Glomerular endothelial cell (primary cell): ENCODE measurements at places on chromosomes 3 and 15. TPM values are rescaled to one million over a fixed set of nuclear protein-coding genes. Genes with fewer than 3 reads are reported as not detected.

DNA sequence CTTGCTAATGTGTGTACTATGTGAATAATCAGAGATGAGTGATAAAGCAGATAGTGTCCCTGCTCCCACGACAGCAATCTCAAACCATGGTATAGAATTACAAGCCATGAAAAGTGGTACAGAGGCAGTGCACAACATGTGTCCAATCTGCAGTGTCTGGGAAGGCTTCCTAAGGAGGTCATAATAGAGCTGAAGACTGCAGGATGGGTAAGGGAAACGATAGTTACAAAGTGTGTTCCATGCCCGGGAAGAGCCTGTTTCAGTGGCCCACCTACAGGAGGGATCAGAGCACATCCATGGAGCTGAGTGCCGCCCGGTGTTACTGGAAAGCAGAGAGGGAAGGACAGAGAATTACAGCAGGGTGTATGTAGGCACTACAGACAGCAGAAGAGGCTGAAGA is 48.9 kb downstream of the PAK2 start:
- no peak for DNase-seq

- DNase-seq = no peak
Measured at GRCh38 chr3:133967992-133968892, 61.5 kb downstream of the SLCO2A1 start.

- DNase-seq = no peak
Measured at GRCh38 chr15:85116925-85117646, 135.4 kb downstream of the PDE8A start.

GRCh38 chr3:109131276-109131675 is 5.2 kb upstream of the C3orf85 start:
- DNase-seq = no peak

GRCh38 chr3:4588466-4588865 is 95.3 kb downstream of the ITPR1 start:
- no peak for DNase-seq

DNA sequence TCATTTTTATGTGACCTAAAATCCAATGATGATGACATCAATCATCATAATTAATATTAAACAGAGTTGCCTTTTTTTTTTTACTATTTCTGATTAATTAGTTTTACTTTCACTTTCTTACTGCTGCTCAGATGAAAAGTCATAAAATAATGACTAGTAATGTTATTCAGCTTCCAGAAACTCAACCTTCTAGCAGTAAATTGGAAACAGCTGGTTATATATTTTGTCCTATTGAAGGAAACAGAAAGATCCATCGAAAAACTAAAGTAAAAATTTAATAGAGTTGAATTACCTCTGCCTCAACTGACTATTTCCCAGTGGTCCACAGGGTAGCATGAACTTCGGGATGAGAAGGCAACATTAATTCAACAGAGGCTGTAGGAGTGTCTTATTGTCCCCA is 107.1 kb upstream of the PTX3 start:
- DNase-seq = no peak

DNA sequence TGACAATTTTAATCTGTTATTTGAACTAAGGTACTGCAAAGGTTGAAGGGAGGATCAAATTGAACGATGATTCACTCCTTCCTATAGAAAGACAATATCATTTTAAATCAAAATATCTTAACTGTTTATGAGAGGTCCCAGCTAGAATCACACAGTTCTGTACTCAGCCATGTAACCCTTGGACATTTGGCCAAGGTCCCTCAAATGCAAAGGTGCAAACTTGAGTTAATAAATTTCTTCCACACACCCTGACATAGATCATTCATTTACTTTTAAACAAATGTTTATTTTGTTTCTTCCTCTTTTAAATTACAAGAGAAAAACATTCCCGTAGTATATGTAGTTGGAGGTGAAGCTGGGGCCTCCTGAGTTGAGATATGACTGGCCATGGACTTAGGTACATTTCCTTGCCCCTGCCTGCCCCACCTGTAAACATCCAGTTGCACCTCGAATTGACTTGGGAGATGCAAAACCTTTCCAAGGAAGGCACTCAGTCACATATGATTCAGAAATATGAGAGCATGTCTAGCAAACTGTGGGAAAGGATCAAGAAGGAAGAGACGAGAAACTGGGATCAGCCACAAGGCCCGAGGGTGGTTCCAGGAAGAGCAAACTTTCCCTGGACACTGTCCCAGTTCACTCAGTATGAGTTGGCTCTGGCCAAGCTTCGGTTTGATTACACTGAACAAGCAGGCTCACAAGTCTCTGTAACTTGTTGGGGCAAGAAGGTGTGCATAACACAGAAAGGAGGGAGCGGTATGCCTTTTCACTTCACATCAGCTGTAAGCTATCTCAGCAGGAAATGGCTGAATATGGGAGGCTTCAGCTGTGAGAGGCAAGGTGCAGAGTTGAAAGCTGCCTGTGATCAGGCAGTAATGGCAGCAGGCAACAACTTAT is 6.7 kb downstream of the TNFSF10 start:
- no peak for DNase-seq

DNA sequence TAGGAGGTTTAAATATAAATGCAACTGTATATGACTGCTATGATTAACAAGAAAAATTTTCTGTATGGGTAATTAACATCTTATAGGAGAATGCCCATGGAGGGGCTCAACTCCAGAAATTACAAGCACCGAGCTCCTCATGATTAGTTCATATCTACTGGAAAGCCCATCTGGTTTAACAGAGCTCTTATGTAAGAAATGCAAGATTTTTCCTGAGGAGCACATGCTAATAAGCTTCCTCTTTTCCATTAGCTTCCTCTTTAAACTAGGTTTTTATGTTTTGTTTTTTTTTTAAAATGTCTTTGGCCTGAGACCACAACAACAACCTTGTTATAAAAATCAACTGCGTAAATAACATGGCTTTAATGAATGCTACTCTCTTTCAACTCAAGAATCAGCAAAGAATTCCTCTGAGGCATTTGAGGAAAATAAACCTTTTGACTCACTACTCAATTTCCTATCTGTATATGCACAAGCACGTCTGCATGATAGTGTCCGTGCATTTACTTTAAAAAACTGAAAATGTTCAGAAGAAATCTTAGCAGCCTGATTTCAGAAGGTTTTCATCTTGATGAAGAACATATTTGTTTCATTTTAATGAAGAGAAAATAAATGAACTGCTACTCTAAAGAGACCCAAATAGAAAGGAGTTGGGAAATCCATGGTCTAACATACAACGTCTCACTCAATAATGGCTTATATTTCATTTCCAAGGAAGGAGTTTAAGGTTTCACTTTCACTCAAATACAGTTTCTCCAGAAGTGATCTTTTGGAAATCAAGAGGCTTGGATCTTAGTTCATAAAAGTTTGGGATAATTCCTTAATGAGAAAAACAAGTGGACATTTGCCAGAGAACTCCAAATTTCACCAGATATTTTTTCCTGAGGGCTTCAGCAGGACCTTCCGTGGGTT is 180.8 kb downstream of the KCNAB1 start:
- no peak for DNase-seq

GRCh38 chr3:38595393-38595792 is 54.1 kb downstream of the SCN5A start:
- no peak for DNase-seq

- DNase-seq = no peak
Measured at GRCh38 chr3:145422556-145422955, 738.4 kb downstream of the PLOD2 start.

DNA sequence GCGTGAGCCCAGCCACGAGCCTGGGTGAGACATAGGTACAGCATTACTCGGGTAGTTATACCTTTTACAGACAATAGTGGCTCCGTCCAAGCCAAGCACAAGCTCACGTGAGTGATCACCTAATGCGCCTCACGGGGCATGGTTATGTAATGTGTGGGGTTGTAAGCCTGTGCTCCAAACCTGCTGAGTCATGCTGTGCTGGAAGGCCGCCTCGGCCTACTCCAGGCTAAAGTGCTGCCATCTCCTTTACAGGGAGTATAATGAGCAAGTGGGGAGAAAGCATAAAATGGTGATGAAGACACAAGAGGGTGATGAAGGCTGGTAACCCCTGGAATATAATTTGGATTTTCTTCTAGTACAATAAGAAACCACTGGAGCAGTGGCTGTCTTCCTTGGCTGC is 175.8 kb upstream of the STT3B start:
- DNase-seq = no peak

DNA sequence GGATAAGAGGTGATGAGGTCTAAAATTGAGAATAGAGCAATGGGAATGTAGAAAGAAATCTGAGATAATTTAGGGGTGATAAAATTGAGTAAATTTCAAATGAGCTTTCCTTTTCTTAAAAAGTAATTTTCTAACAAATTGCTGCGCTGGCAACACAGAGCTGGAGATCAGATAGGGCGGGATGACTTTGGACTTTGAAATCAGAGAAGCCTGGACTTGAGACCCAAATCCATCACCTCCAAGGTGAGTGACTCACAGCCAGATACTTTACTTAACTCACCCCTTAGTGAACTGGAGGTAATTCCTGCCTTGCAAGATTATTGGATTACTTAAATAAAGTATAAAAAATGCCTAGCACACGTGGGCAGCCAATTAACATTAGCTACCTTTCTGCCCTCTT is 80.8 kb downstream of the P2RY1 start:
- DNase-seq = no peak

DNA sequence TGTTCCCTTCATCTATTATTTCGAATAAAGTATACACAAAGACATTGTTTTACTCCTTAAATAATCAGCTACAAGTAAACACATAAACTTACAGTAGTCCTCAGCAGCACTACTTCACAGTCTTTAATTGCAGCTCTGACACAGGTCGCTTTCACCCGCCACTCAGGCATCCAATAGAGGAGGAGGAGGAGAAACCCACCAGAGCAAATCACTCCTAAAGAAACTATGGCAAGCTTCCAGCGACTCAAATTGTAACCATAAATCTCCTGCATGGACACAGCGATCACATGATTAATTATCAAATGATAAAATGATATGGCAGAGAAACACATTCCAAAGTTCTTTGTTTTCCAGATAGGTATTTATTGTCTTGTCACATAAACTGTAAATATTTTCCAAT is 26.2 kb downstream of the ATP13A3 start:
- no peak for DNase-seq

GRCh38 chr15:50767332-50767861 is 1.9 kb upstream of the SPPL2A start:
- no peak for DNase-seq

DNA sequence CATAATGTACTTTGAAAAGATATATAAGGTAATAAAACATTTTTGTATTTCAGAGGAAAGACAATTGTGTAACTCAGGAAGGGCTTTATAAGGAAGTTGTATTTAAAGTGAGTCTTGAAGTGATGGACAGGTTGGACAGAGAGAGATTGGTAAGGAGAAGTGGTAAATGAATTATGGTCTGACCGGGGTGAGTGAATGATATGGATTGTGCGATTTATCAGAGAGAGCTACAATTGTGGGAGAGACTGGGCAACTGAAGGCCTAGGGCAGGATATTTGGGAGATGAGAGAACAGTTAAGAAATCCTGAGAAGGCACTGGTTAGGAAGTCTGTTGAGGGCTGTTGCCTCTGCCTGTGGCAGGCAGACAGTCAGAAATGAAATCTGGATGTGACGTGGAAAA is 14.8 kb downstream of the IL1RAP start:
- DNase-seq = no peak

- DNase-seq = no peak
Measured at GRCh38 chr3:40518067-40518466, 6.7 kb upstream of the ZNF621 start.

DNA sequence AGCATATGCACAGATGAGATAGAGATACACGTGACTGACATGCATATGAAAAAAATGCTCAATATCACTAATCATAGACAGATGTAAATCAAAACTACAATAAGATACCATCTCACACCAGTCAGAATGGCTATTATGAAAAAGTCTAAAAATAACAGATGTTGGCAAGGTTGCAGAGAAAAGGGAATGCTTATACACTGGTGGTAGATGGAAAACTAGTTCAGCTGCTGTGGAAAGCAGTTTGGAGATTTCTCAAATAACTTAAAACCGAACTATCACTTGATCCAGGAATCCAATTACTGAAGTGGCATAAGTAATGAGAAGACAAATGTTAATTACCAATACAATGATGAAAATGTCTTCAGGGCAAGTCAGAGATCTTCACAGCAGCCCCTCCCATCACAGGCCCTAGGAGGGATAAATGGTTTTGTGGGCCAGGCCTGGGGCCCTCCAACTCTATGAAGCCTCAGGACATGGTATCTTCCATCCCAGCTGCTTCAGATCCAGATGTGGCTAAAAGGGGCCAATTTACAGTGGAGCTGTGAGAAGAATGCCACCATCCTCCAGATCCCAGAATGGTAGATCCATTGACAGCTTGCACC is 71.4 kb upstream of the PLSCR4 start:
- DNase-seq = no peak

GRCh38 chr3:104316118-104316517 is 1050.6 kb upstream of the ALCAM start:
- DNase-seq = no peak

DNA sequence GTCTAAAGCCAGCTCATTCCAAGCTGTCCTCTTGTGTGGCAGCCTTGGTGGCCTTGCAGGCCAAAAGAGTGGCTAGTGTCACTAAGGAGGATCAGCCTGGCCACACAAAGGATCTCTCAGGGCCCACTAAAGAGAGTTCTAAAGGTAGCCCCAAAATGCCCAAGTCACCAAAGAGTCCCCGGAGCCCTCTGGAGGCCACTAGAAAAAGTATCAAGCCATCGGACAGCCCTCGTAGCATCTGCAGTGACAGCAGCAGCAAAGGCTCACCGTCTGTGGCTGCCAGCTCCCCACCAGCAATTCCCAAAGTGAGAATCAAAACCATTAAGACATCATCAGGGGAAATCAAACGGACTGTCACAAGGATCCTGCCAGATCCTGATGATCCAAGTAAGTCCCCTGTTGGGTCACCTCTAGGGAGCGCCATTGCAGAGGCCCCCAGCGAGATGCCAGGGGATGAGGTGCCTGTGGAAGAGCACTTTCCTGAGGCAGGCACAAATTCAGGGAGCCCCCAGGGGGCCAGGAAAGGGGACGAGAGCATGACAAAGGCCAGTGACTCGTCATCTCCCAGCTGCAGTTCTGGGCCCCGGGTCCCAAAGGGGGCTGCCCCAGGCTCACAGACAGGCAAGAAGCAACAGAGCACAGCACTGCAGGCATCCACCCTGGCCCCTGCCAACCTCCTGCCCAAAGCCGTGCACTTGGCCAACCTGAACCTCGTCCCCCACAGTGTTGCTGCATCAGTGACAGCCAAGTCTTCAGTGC is 33.5 kb upstream of the ALPK3 start:
- no peak for DNase-seq

The STRIT1 gene
- not detected in 2 replicates for total RNA-seq

The TRH gene
- total RNA-seq = not detected in 2 replicates

The CLASP2 gene
- 20.9 and 38.6 TPM in 2 replicates for total RNA-seq

The IMPG2 gene
- 0.34 and 0.99 TPM in 2 replicates for total RNA-seq

The ITGA11 gene
- total RNA-seq = 50.8 and 54.2 TPM in 2 replicates

The TEX9 gene
- total RNA-seq = 1.0 and 2.6 TPM in 2 replicates

The QARS1 gene
- 246 and 266 TPM in 2 replicates for total RNA-seq

The BNC1 gene
- 6.6 and 8.0 TPM in 2 replicates for total RNA-seq
